ENCODE measurements at places on chromosomes 16 and 17.

GRCh38 chr17:55177159-55177854 lies 87.5 kb upstream of the HLF start:
- no peak for DNase-seq

- DNase-seq, result no peak
These were observed 20.7 kb downstream of the DCAKD start for GRCh38 chr17:45030733-45031132.

DNA sequence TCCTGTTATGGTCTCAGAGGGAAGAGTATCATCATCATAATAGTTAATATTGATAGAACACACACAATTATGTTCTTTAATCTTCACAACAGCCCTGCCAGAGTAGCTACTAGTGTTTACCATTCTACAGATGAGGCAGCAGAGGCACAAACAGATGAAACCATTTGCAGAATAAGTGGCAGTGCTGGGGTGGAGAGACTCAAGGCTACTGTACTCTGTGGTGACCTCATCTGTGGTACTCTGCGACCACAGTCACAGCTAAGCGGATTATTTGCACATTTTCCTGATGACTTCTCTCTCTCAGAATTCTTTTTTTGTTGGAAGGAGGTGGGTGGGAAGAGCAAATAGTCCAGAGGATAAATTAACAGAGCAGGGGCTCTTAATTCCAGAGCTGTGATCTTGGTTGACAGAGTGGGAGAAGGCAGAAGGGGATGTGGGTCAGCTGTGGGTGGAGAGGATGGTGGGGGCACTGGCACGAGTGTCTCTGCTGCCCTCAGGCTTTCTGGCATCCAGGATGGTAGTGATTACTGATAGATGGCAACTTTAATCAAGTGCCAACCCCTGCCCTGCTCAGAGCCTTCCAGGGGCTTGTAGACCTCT lies 41.8 kb downstream of the MRM1 start:
- no peak for DNase-seq

- no peak for DNase-seq
These were observed 15.2 kb downstream of the KRT23 start for GRCh38 chr17:40922239-40922638.

- DNase-seq, result no peak
These were observed 356.9 kb downstream of the SLC39A11 start for GRCh38 chr17:72735592-72735991.

DNA sequence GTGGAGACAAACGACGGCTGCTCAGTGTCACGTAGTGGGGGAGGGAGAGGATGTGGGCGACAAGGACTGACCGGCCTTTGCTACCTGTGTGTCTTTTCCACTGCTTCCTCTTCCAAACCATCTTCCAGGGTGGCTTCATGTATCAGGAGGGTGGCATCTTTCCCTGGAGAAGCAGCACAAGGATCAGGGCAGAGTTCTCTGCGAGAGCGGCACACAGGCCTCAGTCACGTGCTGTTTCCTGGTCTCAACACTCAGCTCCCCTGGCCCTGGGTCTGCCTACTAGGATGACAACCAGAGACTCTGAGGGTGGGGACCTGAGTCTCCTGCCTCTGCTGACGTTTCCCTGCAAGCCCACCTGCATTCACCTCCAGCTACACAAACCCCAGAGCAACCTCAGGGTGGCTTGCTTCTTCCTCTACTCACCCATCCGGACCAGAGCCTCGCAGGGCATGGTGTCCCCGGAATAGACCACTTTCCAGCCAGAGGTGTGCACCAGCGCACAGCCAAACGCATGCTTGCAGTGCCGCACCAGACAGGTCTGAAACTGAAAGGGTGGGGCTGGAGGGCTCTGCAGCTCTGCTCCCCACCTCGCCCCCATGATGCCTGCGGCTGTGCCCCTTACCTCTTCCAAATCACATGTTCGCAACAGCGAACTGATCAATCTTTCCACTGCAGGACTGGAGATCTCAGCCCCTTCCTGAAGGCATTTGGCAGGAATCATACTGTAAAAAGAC lies 23.3 kb downstream of the ELAC2 start:
- DNase-seq, result no peak

- DNase-seq, result no peak
These were observed 37.7 kb upstream of the MEAK7 start for GRCh38 chr16:84541999-84542817.

DNA sequence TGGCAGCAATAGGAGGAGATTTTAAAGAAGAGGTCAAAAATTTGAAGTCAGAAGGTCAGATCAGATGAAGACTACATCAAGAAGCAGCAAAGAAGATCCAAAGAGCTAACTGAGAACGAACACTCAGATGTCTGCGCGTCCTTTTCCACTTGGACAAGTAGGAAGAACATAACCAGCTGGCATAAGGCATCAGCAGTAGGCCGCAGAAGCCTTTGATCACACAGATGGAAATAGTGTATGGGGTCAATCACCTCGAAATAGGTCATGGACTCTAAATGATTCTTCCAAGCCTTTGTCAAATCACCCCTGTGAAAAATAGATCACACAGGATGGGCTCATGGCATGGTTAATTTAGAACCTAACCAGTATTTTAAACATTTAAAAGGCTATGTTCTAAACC lies 56.4 kb upstream of the TOM1L1 start:
- DNase-seq, result no peak

GRCh38 chr17:48149787-48150463 lies 42.4 kb downstream of the SNX11 start:
- no peak for DNase-seq

GRCh38 chr16:56267888-56268287 lies 76.6 kb downstream of the GNAO1 start:
- DNase-seq, result no peak

- no peak for DNase-seq
These were observed 121.3 kb upstream of the GSE1 start for GRCh38 chr16:85491798-85492294.

DNA sequence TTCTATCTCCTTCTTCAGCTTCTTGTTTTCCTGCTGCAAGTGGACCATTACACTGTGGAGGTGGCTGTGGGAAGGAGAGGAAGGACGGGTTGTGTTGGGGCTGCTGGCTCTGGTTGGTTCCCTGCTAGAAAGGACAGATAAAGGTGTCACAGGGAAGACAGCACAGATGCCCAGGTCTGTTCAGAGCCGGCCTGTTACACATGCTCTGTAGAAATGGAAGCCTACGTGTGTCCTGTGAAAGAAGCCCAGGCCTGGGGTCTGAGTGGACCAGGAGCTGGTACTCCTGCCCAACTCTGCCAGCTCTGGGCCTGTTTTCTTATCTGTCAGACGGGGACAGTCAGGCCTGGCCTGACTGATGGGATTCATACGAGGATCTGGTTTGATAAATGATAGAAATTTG lies 26.4 kb downstream of the DHX38 start:
- DNase-seq, result no peak

- no peak for DNase-seq
These were observed 29.4 kb downstream of the KATNIP start for GRCh38 chr16:27579087-27579980.

DNA sequence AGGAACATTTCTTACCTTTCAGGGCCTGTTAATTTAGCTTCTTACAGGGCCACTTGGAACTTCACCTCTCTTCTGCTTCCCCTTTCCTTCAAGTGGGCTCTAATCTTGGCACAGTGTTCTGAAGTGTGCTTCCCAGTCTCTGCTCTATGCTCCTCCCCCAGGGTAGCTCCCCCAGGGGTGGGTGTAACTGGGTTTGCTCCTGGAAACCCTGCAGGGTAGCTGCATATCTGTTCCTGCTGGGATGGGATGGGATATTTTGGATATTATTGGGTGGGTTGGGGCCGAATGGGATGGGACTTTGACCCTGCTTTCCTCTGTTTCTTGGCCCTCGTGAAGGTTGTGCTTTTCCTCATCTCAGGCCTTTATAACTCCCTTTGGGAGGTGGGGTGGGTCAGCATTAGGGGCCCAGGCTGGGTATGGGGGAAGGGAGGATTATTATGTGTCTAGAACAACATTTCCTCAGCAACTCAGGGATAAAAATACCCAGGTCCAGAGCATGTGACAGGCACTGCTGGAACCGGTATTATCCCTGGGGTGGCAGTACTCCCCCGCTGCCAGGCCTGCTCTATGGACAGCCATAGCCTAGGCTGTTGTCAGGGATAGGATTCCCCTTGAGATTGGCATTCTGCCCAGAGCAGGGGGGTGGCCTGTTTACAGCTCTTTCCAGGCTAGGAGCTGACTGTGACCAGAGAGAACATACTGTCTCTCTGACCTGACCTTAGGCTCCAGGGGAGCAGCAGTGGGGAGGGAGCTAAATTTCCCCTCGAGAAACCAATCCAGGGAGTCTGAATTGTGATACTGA lies 5.0 kb downstream of the NFE2L1 start:
- no peak for DNase-seq

GRCh38 chr17:19442731-19443130 lies 31.7 kb downstream of the RNF112 start:
- no peak for DNase-seq

DNA sequence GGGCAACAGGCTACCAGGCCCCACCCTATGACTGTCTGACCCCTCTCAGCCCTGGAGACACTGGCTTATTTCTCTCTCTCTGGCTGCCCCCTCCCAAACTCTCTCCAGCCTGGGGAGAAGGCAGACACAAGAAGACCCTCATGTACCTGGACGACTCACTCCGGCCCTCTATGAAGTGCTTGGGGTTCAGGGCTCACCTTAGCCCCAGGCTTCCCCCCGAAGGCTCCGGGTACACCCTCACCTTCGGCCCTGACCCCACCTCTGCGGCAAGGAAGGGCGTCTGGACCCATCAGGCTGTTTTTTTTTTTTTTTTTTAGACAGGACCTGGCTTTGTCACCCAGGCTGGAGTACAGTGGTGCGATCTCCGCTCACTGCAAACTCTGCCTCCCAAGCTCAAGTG lies 906 bp upstream of the CARMIL2 start:
- DNase-seq, result no peak

DNA sequence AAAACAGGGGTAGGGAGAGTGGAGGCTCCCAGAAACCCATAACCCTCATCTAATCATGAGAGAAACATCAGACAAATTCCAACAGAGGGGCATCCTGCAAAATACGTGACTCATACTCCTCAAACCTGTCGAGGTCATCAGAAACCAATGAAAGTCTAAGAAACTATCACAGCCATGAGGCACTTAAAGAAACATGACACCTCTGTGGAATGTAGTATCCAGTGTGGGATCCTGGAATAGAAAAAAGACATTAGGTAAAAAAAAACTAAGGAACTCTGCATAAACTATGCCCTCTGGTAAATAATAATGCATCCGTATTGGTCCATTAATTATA lies 16.4 kb downstream of the CDH5 start:
- DNase-seq, result no peak

DNA sequence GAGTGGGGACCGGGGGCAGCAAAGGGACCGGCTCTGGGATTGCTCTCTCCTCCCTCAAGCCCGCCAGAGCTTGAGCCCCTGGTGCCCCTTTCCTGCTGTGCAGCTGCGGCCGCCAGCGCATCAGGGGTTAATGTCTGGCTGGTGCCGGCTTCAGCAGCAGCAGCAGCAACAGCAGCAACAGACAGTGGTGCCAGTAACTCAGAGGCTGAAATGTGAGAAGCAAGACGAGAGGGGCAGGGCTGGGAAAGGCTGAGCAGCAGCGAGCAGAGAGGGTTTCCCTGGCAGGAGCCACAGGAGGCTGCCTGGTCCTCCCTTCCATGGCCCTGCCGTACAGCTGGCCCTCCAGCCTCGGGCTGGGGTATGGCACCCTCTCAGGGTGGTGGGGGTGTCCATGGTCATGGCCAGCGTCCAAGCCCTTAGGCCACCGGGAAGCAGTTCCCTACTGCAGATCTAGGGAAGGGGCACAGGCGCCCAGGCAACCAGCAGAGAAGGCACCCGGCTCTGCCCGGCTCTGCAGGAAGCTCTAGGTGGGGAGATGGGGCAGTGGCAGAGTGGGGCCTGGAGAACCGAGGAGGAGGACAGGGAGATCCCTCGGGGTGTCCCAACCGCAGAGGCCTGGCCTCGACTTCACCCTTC lies 21.1 kb upstream of the TFAP4 start:
- DNase-seq, result no peak

DNA sequence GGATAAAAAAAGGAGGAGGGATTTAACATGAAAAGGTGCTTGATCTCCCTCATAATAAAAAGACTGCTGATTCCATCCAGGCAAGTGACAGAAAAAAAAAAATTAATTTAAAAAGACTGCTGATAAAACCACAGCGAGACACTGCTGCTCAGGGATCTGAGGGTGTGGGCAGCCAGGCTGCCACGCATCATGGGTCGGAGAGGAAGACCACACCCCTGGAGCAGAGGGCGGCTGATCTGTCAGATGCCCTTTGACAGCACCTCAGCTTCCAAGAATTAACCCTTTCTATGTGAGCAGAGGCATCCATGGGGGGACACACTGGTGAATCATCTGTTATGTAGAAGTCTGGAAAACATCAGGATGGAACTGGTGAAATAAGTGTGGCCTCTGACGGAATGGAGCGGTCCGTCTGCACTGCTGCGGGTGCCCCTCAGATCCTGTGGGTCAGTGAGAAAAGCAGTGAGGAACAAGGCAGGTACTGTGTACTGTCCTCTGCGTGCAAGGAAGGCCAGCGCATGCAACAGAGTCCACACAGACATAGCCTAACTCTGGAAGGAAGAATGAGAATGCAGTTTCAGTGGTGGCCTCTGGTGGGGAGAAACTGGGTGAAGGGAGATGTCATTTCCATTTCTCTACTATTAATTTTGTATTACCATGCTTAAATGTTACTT lies 19.8 kb downstream of the MAPT start:
- DNase-seq, result no peak

GRCh38 chr16:88595101-88595500 lies 24.9 kb downstream of the ZC3H18 start:
- no peak for DNase-seq

DNA sequence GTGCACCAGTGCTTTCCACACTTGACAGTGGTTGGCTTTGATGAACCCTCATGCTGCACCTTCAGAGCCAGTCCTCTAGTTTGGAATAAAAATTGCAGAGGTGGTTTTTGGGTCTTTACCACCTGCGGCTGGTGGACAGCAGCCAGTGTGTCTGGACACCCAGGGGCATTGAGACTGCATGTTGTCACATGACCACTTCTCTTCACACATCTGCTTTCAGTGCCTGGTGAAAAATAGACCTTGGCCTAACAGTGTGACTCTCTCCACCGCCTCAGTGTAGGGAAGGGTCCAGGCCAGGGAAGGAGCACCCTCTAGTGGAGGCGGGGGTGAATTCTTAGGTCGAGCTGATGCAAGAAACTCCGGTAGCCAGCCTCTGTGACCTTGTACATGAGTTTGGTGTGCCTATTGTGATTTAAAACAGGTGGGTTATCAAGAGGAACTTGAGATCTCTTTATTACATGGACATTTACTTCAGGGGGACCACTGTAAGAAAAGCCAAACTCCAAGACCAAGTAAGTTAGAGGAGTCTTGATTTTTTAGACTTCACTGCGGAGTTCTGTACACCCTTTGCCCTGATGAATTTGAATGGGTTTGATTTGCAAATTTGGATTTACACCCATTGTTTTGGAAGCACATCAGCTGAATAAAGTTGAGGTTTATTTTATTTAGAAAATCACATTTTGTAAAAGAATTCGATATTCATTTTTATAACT lies 17.9 kb downstream of the GOSR2 start:
- DNase-seq, result peak; percentile 80

DNA sequence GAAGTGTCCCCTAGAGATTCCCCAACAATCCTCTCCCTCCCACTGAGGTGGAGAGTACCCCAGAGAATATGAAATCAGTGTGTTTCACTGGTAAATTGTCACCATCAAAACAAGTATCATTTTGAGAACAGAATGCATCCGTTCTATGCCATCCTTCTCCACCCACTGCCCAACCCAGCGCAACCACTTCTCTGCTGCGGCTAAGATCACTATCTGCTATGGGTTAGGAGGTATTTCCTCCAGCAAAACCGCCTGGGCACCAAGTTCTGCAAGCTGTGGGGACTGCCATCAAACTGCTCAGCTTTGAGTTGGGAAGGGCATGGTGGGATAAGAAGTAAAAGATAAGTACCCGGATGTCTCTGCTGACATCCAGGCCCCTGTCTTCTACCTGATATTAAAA lies 24.4 kb downstream of the CNTNAP1 start:
- peak; percentile 61 for DNase-seq

- no peak for DNase-seq
These were observed 27.1 kb downstream of the MMD start for GRCh38 chr17:55394357-55395021.

Data from activated CD8-positive, alpha-beta memory T cell treated with anti-CD3 and anti-CD28 coated beads, Interleukin-2, amount 10 ng/mL, durations not matched to agents 7 days and 5 days (primary cell).